ENCODE measurements at places on chromosomes 1 and 21.
A peak's percentile ranks its signal among the peaks of the same experiment; 100 is the strongest.

DNA sequence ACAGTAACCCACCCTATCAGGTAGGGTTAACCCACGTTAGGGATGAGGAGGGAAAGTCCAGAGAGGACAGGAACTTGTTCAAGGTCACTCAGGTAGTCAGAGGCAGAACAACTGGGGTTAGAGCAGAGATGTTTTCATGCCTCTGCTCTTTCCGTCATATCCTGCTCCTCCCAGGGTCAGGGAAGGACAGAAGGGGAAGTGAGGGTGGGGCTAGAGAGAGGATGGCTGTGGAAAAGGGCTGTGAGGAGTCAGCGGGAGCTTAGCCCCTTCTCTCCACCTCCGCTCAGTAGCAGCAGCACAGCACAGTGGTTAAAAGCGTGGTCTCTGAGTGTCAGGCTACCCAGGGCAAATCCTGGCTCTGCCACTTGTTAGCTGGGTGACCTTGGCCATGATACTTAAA lies 36.5 kb downstream of the DDX20 start:
- DNase-seq = no peak

GRCh38 chr1:243312952-243313634 lies 57.3 kb downstream of the SDCCAG8 start:
- no peak for DNase-seq

GRCh38 chr1:53066488-53066887 lies 4.5 kb downstream of the PODN start:
- no peak for DNase-seq

- no peak for DNase-seq
Measured at GRCh38 chr1:159279773-159280172, 22.4 kb upstream of the FCER1A start.

- DNase-seq = no peak
Measured at GRCh38 chr1:169086603-169087455, 19.7 kb upstream of the ATP1B1 start.

GRCh38 chr1:164369698-164370365 lies 189.2 kb upstream of the PBX1 start:
- no peak for DNase-seq

DNA sequence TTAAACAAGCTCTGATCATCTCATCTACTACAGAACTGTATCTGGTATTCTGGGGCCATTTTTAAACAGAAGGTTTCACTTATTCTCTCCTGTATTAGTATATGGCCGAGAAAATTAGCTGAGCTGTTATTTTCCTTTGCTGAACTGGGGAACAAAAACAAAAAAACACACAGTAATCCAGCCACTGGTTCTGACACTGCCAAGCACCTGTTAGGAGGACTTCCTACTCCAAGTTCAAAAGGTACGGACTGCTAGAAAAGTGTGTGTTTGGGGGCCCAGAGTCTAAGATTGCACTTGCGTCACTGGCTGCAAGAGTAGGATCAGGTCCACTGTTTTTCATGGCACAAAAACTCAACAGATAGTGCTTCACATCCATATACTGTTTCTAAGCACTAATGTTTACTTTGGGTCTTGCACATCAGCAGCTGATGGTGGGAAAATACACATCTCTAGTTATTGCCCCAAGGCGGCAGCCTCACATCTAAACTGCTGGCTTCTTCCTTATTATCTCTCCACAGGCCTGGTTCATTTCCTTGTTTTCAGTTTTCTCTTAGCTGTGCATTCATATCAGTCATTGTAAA lies 226.1 kb downstream of the FGGY start:
- DNase-seq = no peak

- no peak for DNase-seq
Measured at GRCh38 chr21:26686705-26687104, 113.6 kb upstream of the CYYR1 start.

DNA sequence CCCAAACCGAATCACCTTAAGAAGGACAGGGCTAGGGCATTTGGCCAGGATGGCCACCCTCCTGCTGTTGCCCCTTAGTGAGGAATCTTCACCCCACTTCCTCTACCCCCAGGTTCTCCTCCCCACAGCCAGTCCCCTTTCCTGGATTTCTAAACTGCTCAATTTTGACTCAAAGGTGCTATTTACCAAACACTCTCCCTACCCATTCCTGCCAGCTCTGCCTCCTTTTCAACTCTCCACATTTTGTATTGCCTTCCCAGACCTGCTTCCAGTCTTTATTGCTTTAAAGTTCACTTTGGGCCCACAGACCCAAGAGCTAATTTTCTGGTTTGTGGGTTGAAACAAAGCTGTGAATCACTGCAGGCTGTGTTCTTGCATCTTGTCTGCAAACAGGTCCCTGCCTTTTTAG lies 3.6 kb downstream of the BTG2 start:
- no peak for DNase-seq

- DNase-seq = no peak
Measured at GRCh38 chr1:2503554-2504224, 22.7 kb downstream of the PANK4 start.

GRCh38 chr1:156470473-156470872 lies 30.1 kb downstream of the MEF2D start:
- no peak for DNase-seq

DNA sequence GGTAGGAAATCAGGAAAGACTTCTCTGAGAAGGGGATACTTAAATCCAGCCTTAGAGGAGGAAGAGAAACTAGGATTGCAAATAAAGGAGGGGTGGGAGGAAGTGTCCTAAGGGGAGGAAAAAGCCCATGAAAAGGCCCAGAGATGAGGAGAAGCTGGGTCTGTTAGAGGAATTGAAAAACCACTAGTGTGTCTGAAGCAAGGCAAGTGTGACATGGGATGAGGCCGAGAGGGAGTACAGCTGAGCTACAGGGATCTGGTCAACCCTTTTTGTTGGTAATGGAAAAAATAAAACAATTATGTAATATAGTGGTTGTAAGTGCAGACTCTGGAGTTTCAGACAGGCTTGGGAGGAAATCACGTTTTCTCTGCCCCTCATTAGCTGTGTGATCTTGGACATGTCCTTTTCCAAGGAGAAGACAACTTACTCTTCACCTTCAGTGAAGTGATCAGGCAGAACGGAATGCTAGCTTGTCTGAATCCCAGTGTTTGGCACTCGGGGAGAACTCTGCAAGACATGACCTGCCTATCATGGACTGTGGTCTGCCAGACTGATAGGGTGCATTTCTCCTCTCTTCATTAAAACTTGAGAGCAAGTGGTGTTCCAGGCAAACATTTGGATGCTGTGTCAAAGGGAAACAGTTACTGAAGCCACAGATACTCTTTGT lies 7.4 kb upstream of the S100A10 start:
- no peak for DNase-seq

DNA sequence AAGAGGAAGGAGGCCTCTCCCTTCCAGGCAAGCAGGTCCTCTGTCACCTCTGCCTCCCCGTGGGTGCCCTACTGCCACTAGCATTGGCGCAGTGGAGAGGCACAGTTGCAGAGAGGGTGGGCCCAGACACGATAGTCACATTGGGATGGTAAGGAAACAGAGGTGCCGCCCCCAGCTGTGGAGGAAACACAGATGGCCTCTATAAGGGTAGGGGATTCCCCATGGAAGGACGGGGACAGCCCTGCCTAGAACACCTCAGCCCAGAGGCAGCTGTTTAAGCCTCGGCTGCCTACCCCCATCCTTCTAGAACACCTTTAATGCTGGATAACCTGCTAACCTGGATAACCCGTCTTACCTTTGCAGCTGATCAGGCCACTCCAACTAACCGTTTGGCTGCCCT lies 65.7 kb upstream of the CNTN2 start:
- no peak for DNase-seq

GRCh38 chr1:51172811-51173210 lies 63.3 kb upstream of the RNF11 start:
- DNase-seq = no peak

GRCh38 chr1:237396426-237396825 lies 354.4 kb downstream of the RYR2 start:
- no peak for DNase-seq

- DNase-seq = no peak
Measured at GRCh38 chr1:200838676-200839445, 33.9 kb upstream of the GPR25 start.

GRCh38 chr1:61477301-61477700 lies 247.6 kb downstream of the TM2D1 start:
- no peak for DNase-seq

- DNase-seq = peak; percentile 59
Measured at GRCh38 chr1:214551436-214552173, at the start of gene PTPN14. Gene PTPN14, minus strand, starts transcription at chr1:214551602. Its CDS starts 86,799 bp downstream, at chr1:214464803.

- DNase-seq = no peak
Measured at GRCh38 chr1:116712510-116712909, 41.7 kb upstream of the CD2 start.

DNA sequence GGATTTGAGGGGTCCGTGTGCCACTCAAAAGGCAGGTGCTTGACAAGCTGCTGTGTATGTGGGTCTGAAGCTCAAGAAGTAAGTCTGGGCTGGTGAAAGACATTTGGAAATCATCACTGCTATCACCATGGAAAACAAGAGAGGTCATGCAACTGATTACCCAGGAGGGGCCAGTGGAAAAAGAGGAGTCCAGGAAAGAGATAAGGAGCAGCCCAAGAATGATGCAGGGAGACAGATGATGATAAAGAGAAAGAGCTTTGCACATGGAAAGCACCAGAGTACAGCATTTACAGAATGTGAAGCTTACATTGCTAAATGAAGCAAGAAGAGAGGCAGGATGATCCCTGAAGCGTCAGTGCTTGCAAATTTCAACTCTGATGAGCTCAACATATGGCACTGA lies 203.2 kb downstream of the SETD4 start:
- DNase-seq = no peak

GRCh38 chr1:236471653-236472052 lies 52.1 kb upstream of the LGALS8 start:
- no peak for DNase-seq

DNA sequence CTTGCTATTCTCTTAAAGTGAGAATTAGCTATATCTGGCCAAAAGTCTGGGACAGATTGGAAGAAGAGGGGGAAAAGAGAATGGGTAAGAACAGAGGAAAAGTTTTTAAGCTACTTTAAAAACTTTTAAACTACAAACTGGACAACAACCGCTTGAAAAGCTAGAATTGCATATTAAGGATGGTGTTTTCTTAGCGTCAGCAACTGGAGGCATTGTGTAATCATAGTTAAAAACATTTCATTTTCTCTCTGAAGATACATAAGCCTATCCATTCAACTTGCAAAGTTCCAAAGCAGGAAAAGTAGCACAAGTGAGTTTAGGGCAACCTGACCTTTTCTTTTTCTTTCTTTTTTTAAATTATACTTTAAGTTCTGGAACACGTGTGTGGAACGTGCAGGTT lies 10.9 kb downstream of the PBX1 start:
- DNase-seq = no peak

- peak; percentile 22 for DNase-seq
Measured at GRCh38 chr1:77514921-77515776, 167.3 kb downstream of the ZZZ3 start.

GRCh38 chr21:25925064-25925800 lies 190.5 kb downstream of the GABPA start:
- peak; percentile 39 for DNase-seq

GRCh38 chr1:222124602-222125001 lies 382.7 kb upstream of the DUSP10 start:
- DNase-seq = no peak

DNA sequence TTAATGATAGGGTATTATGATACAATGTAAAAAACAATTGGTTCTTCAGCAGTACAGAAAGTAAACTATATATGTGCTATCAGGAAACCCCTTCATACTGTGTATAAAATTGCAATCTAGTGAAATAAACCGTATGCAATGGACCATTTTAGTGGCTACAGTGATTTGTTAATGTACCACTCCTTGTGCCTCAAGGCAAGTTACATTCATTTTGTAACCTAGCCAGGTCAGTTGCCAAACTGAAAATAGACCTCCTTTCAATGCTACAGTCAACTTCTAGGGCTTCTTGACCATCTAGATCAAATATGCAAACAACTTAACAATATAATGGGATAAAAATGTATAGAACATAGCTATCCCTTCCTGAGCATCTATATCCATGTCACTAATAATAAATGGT lies 52.0 kb upstream of the RAVER2 start:
- no peak for DNase-seq

- no peak for DNase-seq
Measured at GRCh38 chr1:1974834-1975233, 28.8 kb downstream of the CFAP74 start.

DNA sequence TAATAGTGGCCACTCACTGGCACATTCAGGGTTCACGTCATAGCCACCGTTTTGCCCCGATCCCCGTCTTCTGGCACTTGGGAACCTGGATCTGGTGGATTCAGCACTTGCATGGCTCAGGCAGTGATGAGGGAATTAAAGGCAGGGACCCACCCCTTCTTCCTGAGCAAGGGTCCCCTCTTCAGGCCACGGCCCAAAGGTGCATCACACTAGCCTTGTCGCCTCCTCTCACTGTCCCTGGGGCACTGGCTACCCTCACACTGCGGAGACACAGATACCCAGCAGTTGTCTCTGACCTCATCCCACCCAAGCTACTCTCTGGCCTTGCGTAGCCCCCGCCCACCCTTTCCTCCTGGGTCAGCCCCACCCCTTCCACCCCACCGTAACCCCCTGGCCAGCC lies 19.9 kb upstream of the LDLRAP1 start:
- DNase-seq = no peak

DNA sequence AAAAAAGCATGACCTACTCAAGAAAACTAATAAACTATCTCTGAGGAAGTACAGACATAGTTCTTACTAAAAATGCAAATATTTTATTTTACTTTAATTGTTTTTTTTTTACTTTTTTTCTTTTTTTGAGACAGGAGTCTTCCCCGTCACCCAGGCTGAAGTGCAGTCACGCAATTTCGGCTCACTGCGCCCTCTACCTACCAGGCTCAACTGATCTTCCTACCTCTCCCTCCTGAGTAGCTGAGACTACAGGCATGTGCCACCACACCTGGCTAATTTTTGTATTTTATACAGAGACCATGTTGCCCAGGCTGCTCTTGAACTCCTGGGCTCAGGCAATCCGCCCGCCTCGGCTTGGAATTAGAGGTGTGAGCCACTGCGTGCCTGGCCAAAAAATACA lies 1263.1 kb downstream of the KCNT2 start:
- no peak for DNase-seq

DNA sequence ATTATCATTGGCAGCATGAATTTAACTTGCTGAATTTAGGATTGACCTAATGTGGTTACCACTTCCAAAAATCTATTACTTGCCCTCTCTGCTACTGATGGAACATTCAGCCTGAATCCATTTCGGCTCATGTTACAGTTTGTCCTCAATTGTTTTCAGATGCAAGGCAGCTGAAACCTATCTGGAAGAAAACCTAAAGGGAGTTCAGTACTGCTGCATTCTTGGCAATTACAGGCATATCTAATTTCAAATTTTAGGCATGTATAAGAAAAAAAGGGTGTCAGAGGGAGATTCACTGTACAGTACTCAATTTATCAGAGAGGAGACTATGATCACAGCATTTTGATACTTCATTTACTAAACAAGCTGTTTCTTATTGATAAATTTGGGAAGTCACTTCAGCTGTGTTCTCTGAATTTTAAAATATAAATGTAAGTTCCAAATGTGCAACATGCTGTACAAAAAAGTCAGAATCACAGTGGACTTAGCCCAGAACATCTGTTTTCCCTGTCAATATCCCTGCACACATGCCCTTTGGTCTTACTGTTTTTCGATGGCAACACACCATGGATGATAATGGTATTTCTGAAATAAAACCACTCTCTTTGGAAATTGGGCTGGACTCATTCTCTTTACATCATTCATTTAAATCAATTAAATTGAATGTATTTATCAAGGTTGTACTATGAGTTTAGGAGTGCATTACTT lies 651.6 kb upstream of the ADGRL4 start:
- no peak for DNase-seq
